Renal cortex interstitium (tissue), 15 donors: ENCODE measurements at places on chromosomes 7 and 10. TPM values are rescaled to one million over a fixed set of nuclear protein-coding genes. Genes with fewer than 3 reads are reported as not detected.

DNA sequence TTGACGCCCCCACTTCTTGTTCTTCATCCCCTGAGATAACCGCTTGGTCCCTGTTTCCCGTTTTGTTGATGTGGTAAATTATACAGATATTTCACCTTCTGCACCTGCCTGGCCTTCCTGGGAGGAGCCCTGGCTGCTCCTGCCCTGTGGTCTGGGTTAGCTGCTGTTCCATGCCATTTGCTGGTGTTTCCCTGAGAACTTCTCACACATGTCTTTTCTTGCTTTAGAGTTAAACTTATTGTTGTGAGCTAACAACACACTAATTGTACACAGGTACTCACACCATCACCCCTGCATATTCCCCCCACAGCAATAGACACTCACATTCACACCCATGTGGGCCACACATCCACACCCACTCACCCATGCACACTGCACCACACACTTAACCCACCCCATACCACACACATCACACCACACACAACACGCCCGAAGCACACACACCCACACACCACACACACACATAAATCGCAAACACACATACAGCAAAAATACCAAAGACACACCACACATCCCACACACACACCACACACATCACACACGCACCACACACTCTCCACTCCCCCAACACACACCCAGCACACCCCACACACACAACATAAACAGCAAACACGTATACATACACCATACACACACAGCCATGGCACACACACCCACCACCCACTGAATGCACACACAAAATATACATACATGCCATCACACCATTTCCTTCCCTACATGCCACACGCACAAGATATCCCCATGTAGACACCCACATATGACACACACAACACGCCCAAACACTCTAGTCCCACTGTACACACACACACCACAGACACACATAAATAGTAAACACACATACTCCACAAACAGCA is 19.4 kb upstream of the ANTXRL start:
- no peak for DNase-seq

DNA sequence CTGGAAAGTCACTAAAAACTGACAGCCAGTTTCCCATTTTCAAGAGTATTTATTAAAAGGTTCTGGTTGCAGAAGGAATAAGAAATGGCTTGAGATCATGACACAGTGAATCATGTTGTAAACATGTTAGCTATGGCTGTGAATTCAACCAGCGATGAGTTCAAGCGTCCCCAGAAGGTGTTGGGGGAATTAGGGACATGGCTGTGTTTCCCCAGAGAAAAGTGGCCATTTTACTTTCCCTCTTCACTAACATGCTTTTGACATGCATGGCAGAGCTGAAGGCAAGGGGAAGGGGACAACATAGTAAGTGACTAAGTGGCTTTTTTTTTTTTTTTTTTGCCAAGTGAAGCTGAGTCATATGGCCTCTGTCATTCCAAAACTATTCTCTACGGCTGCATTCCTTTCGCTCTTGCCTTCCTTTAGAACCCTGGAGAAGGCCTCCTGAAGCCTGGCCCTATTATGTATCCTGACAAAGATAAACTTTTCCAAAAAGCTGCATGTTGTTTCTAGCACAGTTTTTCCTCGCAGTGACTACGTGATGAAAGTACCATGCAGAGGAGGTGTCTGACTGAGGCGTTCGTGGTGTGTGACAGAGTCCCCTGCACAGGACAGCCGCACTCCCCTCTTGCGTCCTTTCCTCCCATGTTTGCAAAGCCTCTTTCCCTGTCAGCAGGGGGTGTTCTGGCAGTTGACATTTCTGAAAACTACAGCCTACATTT is 46.9 kb downstream of the EGFR start:
- no peak for DNase-seq

DNA sequence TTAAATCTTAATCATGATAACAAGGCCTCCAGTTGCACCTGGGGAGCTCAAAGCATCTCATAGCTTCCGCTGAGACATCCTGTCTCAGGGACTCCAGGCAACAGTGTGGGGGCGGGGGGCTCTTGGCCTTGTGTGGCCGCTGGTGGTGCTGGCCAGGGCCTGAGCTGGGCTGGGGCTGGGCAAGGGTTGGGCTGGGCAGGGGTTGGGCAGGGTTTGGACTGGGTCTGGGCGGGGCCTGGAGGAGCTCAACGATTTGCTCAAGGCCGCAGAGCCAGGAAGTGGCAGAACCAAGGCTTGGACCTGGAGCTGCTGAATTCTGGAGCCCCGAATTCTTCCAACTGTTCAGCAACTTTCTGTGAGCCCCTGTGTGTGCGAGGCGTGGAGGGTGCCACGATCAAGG is 37.9 kb upstream of the PSMG3 start:
- DNase-seq, result no peak

- no peak for DNase-seq
These were observed 49.3 kb downstream of the PNLIPRP2 start for GRCh38 chr10:116669832-116670644.

- no peak for DNase-seq
These were observed 33.1 kb upstream of the ADD3 start for GRCh38 chr10:109974504-109975191.

DNA sequence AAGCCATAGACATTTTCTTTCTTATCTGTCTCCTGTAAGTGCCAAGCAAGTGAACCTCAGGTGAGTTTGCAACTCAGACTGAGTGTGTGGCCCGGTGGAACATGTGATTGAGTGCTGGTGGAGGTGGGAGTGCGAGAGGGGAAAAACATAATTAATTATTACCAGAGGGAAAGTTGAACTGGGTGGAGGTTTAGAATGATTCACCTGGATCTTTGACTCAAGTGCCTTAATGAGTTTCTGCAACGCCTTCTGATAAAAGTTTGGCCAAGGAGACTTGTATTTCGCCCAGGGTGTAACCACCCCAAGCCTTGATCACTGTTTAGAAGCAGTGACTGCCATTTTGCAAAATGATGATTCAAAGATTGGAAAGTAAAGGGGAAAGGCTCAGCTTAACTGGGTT is 513.9 kb downstream of the GATA3 start:
- DNase-seq, result no peak

DNA sequence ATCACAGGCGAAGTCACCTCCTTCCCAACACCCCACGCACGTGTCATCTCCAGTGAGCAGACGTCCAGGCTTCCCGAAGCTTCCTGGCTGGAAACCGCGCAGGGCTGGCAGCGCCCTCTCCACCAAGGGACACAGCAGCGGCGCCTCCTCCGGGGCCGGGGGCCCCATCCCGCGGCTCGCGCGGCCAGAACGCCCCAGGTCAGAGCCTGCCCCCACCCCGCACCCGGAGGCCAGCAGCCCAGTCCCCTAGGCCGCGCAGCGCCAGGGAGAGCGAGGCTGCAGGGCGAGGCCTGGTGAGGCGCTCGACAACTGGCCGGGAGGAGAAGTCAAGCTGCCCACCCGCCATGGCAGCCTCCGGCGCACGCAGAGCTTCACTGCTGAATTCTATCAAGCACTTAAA is 247.0 kb downstream of the SEMA3D start:
- no peak for DNase-seq

DNA sequence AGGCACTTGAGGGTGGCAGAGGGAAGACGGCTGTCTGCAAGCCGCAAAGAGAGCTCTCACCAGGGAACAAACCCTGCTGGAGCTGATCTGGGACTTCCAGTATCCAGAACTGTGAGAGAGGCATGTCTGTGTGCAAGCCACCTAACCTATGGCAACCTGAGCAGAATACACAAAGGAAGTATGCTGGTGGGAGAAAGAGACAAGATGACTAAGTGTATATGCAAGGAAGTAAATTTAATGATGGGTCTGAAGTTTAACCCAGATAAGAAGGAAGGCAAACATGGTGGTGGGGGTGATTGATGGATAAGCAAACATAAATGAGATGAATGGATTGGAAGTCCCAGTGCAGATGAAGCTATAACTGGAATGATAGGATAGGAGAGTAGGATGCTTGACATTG is 293.3 kb downstream of the TWIST1 start:
- no peak for DNase-seq

DNA sequence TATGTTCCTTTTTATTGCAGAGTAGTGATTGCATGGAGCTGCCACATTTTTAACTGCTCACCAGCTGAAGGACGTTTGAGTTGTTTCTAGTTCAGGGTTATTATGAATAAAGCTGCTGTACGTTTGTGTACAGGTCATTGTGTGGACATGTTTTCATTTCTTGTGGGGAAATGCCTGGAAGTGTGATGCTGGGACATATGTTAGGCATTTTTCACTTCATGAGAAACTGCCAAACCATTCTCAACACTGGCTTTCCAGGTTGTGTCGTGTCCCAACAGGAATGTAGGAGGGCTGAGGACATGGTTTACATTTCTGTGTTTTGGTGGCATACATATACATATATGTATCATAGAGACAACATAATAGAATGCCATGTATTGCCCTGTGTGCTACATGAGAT is 73.0 kb downstream of the NEURL1 start:
- no peak for DNase-seq

GRCh38 chr7:386385-386784 is 96.4 kb downstream of the FOXL3 start:
- DNase-seq, result no peak

- no peak for DNase-seq
These were observed 16.0 kb downstream of the UBE2D1 start for GRCh38 chr10:58350619-58351323.

- DNase-seq, result no peak
These were observed 18.6 kb downstream of the PDE6C start for GRCh38 chr10:93630625-93631557.

- no peak for DNase-seq
These were observed 93.0 kb upstream of the SP4 start for GRCh38 chr7:21334906-21335305.

Gene NRAP
- polyA plus RNA-seq, result 0.03 TPM

Gene RAMP3
- polyA plus RNA-seq, result 10.6 TPM

Gene CDH23
- 2.1 TPM for polyA plus RNA-seq

Gene NOS3
- 12.7 TPM for polyA plus RNA-seq

Gene GIMAP5
- 5.9 TPM for polyA plus RNA-seq

Gene PAPSS2
- 33.4 TPM for polyA plus RNA-seq

Gene TRIL
- polyA plus RNA-seq, result 53.5 TPM

Gene PTPN20
- 2.8 TPM for polyA plus RNA-seq

Gene GCK
- polyA plus RNA-seq, result 3.7 TPM
